ENCODE measurements at places on chromosomes 2 and 18.

GRCh38 chr2:144935736-144936135 is 415.8 kb upstream of the ZEB2 start:
- no peak for DNase-seq

GRCh38 chr2:16717477-16717876 is 51.8 kb upstream of the CYRIA start:
- DNase-seq, result peak; percentile 47

DNA sequence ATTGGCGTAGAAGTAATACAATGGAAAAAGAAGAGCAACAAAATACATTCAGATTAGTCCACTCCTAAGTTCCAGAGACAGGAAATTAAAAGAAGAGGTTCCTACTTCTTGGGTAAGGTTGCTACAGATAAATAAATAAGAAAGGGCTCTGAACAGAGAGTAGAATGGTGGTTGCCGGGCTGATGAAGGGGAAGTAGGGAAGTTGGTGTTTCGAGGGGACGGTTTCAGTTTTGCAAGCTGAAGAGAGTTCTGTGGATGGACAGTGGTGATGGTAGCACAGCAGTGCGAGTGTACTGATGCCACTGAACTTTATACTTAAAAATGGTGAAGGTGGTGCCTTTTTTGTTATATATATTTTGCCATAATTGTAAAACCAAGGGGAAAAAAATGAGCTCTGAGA is 48.2 kb downstream of the CABYR start:
- peak; percentile 52 for DNase-seq

DNA sequence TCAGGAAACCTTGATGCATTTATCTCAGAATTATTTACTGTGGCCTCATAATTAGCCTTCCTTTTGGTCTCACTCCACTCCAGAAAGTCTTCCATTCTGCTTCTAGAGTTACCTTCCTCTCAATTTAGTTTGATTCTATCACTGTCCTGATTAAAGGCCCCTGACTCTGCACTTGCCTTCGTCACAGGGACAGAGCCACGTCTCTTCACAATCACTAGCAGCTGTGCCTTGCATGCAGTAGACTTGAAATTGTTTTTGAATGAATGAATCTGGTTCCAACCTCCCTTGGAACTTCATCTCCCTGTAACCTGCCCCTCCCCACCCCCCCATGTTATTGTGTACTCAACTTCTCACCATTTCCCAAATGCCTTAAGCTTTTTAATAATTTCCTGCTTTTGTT is 52.4 kb downstream of the OSBPL6 start:
- no peak for DNase-seq

- no peak for DNase-seq
These were observed 76.0 kb downstream of the ALPK2 start for GRCh38 chr18:58552896-58553295.

DNA sequence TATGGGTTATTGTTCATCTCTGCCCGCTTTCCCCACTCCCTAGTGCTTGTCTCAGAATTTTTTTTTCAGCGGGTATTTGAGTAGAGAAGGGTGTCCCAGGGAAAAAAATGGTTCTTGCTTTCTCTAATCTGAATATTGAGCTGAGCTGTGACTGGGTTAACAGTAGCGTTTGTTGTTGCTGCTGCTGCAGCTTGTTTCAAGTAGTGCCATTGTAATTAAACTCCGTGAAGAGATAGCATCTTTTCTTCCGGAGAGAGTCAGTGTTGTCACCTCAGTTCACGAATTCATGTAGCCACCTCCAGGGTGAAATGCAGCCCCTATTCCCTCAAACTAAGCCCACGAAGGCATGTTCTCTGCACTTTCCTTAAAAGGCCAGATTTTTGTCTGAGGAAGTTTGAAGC is 1.5 kb upstream of the AAK1 start:
- no peak for DNase-seq

- DNase-seq, result no peak
These were observed 47.1 kb downstream of the KCMF1 start for GRCh38 chr2:85018049-85018447.

GRCh38 chr2:154381931-154382794 is 316.3 kb upstream of the KCNJ3 start:
- no peak for DNase-seq

GRCh38 chr2:37558623-37559022 is 112.8 kb downstream of the CDC42EP3 start:
- peak; percentile 39 for DNase-seq

GRCh38 chr2:23446916-23447315 is 61.9 kb downstream of the KLHL29 start:
- DNase-seq, result no peak

DNA sequence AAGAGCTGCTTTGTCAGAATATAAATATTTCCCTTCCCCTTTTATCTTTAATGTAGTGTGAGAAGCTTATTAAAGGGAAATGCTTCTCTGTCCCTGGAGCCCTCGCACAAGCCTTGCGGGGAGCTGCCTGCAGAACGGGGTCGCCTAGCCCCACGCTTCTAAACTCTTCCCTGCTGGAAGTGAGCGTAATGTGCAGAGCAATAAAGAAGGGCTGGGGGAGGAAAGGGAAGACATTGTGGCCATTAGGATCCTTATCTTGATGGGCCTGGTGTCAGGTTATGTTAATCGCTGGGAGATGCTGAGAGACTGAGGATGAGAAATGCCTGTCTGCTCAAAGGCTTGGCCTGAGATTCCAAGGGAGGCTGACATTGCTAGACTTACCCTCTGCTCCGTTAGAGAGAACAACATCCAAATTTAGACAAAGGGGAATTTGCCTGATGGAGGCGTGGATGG is 18.9 kb upstream of the FZD7 start:
- DNase-seq, result no peak

DNA sequence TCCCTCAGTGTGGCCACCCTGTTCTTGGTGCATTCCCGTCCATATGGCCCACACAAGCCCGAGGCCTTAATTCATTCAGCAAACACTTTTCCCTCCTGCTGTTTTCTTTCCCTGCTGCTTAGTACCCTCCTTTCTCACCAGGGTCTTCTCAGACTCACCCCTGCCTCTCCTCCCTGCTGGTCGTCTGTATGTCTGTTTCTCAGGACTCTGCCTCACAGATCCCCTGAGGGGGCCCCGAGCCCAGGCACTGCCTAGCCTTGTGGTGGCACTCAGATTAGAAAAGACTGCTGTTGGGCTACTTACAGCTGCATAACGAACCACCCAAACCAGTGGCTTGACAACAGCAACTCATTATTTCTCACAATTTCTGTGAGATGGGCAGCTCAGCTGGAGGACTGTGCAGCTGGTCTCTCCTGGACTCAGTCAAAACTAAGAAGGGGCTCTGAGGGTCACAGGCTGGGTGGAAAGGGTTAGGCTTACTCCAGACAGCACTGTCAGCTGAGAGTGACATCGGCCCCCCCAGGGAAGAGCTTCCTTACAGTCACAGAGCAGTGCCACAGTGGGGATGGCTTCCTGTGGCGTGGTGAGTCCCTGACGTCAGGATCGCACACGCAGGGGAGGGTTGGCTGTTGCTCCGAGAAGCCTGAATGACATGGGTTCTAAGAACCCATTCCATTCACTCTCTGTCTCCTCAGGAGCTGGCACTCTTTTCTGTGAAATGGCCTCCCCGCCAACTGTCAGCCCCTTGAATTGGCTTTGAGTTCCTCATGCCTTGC is 139.0 kb downstream of the UXS1 start:
- DNase-seq, result no peak

GRCh38 chr2:59658906-59659635 is 894.4 kb downstream of the BCL11A start:
- no peak for DNase-seq

DNA sequence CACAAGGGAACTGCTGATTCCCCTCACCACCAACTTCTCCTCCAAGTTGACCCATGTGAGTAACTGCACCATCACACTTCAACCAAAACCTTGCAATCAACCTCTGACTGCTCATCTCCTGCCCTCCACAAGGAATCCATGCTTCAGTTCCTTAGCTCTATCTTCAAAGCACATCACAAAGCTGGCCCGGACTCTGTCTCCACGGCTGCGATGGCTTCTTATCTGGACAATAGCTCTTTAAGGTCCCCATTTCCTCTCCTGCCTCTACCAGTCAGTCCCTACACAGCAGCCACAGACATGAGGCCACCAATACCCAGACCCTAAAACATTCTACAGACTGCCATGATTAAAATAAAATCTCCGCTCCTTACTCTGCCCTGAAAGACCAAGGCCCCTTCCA is 25.7 kb downstream of the MBOAT2 start:
- no peak for DNase-seq

DNA sequence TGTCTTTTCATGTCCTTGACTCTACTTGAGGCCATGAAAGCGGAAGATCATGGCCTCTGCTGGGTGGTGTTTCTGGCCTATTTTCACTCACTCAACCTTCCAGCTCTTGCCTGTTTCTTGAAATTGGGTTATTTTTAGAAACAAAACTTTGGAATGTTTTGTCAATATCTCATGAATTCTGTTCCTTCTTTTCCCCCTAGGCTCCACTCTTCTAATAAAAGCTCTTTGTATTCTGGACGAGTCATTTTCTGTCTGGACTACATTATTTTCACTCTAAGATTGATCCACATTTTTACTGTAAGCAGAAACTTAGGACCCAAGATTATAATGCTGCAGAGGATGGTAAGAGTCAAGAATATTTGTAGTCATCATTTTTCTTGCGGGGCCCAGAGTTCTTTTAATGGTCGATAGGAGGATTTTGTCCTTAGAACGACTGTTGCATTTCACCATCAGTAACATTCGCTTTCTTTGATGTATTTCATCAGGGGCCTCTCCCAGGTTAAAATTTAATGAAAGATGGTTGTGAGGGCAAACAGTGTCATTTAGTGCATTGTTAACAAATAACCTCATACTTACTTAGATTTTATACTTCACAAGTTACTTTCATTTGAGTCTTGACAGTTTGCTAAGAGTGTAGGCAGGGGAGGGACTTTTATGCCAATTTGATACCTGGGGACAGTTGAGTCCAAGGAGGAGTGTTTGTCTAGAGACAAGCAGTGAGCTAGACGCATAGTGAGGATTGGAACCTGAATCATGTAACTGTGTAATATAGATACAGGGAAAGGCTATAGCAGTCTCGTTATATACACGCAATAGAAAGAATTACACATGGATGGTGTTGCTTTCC is 64.6 kb downstream of the TRPM8 start:
- no peak for DNase-seq

DNA sequence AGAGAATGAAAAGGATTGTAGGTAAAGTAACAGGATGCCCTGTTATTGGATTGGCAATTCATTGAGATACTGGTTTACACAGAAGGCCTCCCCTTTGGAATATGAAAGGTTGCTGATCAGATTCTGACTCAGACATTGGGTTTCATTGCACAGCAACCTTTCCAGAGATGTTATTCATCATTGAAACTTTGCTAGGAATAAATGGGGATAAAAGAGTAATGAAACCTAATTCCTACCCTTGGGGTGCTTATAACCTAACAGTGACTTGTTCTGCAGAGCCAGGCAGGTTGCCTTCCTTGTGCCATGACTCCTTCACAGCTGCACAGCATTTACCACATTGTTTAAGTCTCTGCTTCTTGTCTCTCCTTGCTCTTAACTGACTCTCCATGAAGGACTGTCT is 5.0 kb downstream of the NAB1 start:
- DNase-seq, result no peak

GRCh38 chr18:48162956-48163737 is 232.7 kb upstream of the SMAD2 start:
- no peak for DNase-seq

DNA sequence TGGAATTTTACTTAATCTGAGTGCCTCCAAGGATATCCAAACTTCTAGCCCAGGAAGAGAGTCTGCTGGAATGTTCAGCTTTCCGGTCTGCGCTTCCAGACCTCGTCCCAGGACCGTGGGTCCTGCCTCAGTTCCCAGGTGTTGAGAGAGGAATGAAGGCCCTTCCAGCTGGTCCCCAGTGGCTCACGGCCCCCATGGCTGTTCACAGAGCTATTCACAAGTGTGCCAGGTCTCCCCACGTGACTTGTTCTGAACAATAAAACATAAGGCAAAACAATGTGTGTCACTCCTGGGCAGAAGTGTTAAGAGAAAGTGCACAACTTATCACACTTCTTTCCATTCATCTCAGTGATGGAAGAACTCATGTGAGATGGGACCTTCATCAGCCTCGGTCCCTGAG is 20.1 kb upstream of the TEX51 start:
- no peak for DNase-seq

- no peak for DNase-seq
These were observed 441.4 kb downstream of the NBAS start for GRCh38 chr2:15119722-15120175.

GRCh38 chr2:140696449-140696848 is 1434.4 kb downstream of the LRP1B start:
- DNase-seq, result no peak

DNA sequence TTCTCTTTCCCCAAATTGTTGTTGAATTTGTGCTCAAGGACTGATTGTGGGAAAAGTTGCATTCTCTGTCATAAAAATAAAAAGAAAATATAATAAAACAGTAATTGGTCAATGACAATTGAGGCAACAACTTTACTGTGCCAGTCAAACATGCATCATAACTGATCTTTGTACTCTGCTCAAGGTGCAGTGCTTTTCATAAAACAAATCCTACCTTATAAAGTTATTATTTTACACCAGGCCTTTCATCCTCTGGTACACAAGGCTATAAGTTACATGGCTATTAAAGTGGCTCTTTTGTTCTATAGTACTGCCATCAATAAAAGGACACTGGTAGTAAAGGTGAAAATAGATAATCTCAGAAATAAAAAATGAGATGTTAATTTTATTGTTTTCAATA is 761.9 kb downstream of the SATB2 start:
- DNase-seq, result no peak

GRCh38 chr18:32848826-32849225 is 76.0 kb upstream of the KLHL14 start:
- no peak for DNase-seq

DNA sequence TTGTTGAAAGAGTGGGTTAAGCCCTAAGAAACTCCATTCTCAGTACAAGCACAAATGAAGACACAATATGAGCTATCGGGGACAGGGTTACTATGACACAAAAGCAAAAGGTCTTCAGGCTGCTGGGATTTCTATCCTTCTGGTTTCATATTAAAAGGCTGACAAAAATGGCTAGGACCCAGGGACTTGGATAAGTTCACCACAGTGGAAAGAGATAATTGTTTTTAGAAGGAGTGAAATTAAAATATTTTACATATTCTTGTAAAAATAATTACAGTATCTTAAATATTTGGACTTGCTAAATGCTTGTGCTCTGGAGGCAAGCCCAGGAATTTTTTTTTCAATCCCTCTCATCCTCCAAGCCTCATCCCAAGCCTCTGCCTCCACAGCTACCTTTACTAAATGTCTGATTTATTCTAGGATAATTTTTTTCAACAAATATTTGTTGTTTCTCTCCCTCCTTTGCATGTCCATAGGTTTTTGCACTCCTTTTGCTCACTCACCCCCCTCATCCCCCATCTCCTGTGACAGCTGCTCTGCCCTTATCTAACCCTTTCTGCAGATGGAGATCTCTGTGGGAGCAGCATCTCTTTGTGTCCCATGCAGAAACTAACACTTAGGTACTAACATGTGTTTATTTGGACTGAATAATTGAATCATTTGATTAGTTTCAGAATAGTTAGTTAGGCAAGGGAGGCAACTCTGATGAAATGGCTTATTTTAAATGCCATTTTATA is 47.8 kb upstream of the NABP1 start:
- DNase-seq, result no peak

- DNase-seq, result no peak
These were observed 2.2 kb downstream of the STAMBP start for GRCh38 chr2:73830871-73831401.

GRCh38 chr2:204032301-204032700 is 95.7 kb downstream of the ICOS start:
- DNase-seq, result no peak

GRCh38 chr2:8684540-8684877 is 2.7 kb downstream of the ID2 start:
- peak; percentile 46 for DNase-seq
